Midbrain (tissue), 1 donor: ENCODE measurements at places on chromosomes 7 and 10.

GRCh38 chr7:3950249-3950648 lies 649.2 kb downstream of the SDK1 start:
- no peak for DNase-seq

- no peak for DNase-seq
Measured at GRCh38 chr10:49579621-49580020, 30.5 kb upstream of the SLC18A3 start.

DNA sequence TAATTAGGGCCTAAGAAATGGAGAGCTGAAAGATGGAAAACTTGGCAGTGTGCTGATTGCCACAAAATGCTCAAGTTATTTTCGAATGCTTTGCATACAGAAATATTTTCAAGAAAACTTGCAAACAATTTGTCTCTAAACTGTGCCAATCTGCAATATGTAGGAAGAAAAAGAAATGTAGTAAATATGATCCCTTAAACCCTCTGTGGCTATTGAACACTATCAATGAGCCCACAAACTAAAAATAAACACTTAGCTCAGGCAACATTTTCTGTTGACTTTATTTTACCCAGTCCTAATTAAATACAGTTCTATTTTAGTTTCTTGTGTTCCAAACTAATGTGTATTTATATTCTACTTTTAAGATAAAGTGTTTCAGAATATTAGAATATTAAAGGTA lies 342.1 kb downstream of the SEMA3D start:
- no peak for DNase-seq

DNA sequence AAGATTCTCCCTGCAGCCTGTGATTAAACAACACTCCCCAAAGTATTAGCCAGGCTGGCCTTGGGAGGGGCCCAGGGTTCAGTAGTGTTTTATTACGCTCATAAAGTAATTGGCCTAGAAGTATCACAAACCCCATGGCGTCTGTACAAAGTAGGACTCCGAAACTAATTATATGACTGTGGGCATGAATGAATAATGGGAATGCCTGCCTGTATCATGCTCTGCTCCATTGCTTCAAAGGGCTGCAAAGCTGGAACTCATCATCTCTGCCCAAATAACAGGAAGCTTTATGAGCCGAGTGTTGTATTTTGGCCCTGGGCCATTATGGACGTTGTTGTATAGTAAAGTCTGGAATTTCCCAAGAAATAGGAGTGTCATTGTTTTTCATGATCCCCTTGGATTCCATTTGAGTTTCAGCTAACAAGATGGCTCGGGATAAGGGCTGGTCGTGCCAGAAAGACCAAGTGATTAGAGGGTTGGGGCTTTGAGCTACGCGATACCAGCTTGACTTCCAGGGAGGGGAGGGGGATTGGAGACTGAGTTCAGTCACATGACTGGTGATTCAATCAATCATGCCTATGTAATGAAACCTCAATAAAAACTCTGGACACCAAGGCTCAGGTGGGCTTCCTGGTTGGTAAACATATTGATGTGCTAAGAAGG lies 65.3 kb upstream of the NPTX2 start:
- DNase-seq, result no peak
